ENCODE measurements at places on chromosomes 6 and 20.

- no peak for DNase-seq
Observed at GRCh38 chr20:22653658-22654642, 69.6 kb upstream of the FOXA2 start.

DNA sequence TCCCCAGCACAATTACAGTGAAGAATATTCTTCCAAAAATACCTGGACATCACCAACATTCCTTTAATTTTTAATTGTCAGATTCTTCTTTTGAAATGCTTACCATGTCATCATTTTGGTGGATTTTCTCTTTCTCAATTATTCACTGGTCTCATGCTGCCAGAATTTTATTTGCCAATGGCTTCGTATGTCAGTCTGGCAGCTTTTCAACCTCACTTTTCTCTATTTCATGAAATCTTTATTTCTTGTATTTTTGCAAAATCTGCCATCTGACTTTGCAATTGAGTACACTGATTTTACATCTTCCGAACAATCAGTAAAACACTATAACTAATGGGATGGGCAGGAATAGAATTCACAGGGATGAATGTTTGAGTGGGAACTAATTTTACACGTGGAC, 84.1 kb downstream of the BTBD9 start:
- DNase-seq, result no peak

- peak; percentile 33 for DNase-seq
Observed at GRCh38 chr20:37901654-37902503, 1.0 kb upstream of the VSTM2L start.

DNA sequence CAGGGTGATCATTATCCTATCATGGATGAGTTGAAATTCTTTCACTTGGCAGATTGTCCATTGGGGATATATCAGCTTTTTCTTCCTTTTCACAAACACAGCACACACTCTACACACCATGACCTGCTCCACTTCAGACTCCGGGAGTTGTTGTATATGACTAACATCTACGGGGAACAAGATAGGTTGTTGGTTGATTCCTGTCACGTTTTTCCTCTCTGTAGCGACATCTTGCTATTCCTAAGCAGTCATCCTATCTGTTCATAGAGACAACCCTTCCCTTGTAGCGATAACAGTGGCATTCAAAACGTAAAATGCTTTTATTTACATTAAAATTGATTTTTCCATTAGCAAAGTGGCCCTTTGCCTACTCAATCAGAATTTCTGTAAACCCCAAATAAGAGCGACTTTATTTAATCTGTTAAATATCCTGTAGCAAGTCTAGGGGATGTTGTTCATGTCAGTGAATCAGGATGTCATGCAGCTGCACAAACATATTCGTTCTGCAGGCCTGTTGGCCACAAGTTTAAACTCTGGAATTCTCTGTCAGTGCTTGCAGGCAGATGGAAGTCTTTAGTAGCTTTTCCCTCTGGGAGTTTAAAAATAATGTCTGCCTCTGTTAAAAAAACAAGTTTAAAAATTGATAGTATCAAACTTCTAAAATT, 23.1 kb downstream of the PHACTR2 start:
- DNase-seq, result no peak

GRCh38 chr6:144469144-144469575, 184.0 kb downstream of the UTRN start:
- DNase-seq, result no peak

DNA sequence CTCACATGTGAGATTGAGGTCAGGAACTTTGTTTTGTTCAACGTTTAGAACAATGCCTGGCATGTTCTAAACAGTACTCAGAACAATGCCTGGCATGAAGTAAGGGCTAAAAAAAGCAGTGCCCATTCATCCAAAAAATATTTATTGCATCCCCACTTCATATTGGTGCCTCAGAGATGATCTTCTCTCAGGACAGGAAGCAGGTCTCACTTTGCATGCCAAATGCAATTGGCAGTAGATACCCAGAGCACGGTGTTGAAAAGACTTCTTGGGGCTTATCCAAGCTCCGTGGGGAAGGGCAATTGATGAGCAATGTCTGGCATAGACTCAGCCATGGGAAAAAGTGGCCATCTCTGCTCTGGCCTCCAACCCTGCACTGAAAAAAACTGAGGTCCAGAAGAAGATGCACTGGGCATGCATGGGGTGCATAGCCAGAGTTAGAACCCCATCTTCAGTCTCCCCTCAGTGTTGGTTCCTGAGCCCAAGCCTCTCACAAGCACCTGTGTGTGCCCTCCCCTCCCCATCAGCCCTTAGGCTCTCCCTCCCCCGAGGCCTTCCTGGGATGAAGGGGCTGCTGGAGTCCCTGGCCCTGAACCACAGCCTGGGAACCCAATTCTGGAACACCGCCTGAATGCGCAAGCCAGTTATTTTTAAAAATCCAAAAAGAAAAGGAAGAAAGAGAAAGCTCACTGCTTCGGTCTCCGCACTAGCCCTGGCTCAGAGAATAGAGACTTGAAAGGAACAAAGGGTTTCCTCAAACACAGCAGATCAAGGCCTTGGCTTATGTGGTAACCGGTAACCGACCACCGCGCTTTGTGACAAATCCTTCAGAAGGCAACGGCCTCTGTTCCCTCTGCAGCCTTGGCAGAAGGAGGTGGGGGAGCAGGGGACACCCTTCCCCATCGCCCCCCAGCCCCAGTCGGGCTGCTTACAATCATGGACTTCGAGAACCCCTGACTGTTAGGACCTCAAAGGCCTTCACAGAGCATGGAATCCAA, 78.5 kb upstream of the SIRPA start:
- peak; percentile 83 for DNase-seq

DNA sequence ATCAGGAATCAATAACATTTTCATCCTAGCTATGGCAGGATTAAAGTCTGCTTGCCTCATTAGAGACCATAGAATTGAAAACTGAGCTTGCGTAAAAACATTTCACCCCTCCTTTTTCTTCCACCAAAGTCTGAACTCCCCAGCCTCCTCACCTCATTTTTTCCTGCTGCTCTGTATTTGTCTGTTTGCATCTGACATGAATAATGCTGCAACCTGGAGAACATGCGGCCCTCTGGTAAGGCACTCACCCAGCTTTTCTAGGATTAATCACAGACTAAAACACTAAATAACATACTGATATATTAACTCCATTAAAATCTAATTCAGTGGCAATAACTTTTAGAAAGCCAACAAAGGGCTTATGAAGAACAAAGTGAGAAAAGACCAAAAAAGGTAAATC, 677.7 kb upstream of the NRSN1 start:
- no peak for DNase-seq

DNA sequence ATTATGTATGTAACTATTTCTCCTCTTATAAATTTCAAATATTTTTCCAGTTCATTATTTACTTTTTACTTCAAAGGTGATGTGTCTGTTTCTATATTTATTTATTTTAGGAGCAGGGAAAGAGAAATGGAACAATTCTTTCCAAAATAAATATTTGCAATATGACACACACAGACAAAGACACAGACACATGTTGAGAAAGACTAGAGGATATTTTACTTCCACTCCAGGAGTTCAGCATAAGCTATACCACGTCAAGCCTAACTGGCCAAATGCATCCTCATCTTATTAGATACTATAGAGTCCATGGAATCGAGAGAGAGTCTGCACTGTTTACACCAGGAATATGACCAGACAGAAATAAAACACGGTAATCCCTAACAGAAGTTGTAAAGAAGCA, 13.3 kb downstream of the RALGAPA2 start:
- no peak for DNase-seq

- no peak for DNase-seq
Observed at GRCh38 chr6:2845880-2846208, 4.2 kb upstream of the SERPINB1 start.

DNA sequence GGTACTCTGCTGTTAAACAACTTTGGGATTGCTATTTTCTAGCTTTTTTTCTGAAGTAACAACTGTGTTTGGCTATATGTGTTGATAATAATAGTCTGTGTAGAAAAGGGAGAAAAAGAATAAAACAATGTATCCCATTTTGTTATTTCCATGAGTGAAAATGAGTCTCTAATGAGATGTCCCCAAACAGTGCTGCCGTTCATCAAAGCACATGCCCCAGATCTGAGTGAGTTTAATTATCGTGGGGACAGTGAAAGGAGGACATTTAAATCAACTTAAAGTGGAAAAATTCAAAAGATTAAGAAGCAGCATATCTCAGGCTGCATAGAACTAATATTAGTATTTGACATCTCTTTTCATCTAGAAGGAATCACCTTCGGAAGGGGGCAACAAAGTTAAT, 59.6 kb downstream of the NCOA7 start:
- DNase-seq, result no peak

DNA sequence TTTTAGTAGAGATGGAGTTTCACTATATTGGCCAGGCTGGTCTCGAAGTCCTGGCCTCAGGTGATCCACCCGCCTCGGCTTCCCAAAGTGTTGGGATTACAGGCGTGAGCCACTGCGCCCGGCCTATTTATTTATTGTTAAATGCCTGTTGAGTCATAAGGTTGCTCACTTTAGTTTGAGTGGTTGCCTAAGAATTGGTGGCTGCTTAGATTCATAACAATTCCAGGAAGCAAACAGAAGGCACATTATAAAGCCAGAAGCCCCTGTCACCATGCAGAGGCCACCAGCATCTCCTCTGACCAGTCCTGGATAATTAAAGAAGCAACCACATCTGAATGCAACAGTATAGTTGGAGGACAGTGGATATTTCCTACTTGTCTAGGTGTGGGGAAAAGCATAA, 24.0 kb upstream of the ARMH2 start:
- no peak for DNase-seq

DNA sequence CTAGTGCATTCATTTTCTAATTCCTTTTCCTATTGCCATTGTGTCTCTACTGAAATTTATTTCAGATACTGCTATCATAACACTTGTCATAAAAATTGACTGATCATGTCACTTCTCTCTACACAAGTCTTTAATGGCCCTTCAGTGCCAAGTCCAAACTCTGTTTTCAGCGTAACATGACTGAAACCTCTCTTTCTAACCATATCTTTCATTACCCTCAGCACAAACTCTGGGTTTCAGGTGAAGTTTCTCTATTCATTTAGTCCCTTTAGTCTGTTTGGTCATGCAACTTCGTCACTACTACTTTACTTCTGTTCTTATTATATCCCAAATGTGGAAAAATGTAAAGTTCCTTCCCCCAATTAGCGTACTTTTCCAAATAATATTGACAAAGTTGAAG, 234.9 kb downstream of the OGFRL1 start:
- no peak for DNase-seq

DNA sequence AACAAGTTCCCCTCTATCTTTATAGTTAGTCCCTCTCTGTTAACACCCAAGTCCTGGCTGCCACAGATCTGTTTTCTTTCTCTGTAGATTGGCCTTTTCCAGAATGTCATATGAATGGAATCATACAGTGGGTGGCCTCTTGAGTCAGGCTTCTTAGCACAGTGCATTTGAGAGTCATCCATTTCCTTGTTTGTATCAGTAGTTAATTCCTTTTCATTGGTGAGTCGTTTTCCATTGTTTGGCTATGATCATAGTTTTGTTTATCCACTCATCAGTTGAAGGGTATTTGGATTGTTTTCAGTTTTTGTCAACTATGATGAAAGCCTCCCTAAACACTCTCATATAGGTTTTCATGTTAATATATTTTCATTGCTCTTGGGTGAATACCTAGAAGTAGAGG, 248.3 kb downstream of the ARID1B start:
- DNase-seq, result no peak

- peak; percentile 61 for DNase-seq
Observed at GRCh38 chr6:27687154-27688013, 214.5 kb upstream of the ZNF184 start.

DNA sequence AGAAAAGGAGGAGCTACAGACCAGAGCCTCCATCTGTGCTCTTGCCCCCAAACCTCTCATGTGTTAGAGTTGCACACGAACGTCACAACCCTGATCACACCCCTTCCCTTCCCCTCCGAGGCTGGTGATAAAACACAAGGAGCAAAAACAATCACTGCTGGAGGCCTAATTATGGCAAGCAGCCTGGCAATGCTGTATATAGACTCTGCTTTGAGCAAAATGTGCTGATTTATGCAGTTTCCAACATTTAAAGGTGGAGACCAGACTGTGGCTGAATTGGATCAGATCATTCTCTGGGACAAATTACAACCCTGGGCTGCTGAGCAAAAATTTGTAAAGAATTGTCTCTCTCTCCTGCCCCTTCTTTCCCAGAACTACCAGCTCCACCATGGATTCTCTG, 64.6 kb upstream of the SRSF6 start:
- no peak for DNase-seq

DNA sequence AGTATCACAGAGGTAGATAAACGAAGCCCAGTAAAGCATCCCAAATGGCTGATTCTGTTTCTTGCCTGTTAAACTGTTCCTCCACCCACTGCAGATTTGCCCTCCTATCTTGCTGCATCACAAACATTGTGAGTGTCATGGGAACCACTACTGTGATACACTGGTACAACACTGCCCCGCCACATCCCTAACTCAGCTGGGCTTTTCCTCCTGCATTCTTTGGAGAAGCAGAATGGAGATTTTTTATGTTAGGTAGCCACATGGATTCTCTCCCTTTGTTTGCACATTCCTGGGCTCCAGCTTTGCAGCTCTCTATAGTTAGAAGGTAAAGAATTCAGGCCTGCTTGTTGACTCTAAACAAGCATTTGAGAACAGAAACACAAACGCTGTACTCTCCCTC, 234.1 kb downstream of the TMEM242 start:
- peak; percentile 42 for DNase-seq

- no peak for DNase-seq
Observed at GRCh38 chr20:14865169-14865568, 527.8 kb upstream of the FLRT3 start.

DNA sequence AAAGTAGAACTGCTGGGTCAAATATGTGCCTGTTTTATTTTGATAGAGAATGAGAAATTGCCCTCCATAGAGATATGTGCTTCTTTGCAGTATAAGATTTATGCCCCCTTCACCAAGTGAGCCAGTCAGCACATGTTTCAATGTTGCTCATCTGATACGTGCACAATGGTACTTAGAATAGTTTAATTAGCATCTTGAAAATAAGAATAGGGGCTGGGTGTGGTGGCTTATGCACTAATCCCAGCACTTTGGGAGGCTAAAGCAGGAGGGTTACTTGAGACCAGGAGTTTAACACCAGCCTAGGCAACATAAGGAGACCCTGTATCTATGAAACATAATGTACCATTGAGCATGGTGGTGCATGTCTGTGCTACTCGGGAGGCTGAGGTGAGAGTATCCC, 20.3 kb upstream of the C20orf204 start:
- no peak for DNase-seq

DNA sequence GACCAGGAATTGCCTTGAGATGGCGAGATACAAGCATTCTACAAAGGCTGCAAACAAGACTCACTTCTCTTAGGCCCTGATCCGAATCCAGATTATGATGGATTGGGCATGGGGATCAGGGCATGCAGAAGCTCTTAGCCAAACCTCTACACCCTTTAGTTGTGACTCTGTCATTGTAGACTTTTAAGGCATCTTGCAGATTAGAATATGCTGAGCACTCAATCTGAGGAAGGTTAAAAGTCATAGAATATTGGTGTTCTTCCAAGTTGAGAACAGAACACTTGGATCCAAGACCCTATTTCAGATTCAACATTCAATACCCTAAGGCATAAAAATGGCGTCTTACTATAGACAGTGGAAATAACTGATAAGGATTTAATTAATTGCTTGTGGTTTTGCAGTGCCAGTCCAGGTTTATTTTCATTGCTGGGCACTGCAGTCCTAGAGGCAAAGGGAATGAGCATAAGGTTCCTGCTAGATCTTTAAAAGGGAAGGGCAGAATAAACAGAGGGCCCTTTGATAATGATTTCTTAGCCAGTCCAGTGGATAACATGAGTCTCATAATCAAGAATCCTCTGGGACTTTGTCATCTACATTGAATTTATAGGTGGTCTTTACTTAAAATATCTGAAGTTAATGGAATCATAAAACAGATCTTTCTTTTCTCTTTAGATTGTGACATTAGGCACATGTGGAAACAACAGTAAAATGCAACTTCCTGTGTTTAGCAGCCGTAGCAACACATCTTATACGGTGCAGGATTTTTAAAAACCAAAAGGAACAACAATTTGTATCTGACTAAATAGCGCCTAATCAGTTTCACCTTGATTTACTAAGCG, 17.6 kb downstream of the PHACTR2 start:
- DNase-seq, result no peak

Measured in kidney glomerular epithelial cell (primary cell).